Fibroblast of lung (primary cell): ENCODE measurements at places on chromosomes 4 and X. TPM values are rescaled to one million over a fixed set of nuclear protein-coding genes. Genes with fewer than 3 reads are reported as not detected.

- no peak for DNase-seq
Observed at GRCh38 chr4:151569650-151570049, 160.7 kb downstream of the FHIP1A start.

DNA sequence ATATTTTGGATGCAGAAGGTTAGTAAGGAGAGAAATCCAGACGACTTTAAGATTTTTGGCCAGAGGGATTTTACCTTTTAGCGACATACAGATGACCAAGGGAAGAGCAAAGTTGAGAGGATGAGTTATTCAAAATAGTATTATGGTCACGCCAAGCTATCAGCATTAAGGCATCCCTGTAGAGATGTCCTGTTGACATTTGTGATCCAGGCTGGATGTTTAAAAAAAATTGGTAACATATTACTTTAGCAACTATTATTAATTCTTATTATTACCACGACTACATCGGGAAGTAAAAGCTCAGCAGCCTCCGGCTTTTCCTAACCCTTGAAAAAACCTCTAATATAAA, 562 bp upstream of the OSTC start:
- DNase-seq: no peak

Gene SULT1E1
- not detected in 2 replicates for polyA plus RNA-seq

Gene NAA15
- polyA plus RNA-seq: 28.9 and 30.1 TPM in 2 replicates

Gene COMMD8
- polyA plus RNA-seq: 30.2 and 31.5 TPM in 2 replicates

DNA sequence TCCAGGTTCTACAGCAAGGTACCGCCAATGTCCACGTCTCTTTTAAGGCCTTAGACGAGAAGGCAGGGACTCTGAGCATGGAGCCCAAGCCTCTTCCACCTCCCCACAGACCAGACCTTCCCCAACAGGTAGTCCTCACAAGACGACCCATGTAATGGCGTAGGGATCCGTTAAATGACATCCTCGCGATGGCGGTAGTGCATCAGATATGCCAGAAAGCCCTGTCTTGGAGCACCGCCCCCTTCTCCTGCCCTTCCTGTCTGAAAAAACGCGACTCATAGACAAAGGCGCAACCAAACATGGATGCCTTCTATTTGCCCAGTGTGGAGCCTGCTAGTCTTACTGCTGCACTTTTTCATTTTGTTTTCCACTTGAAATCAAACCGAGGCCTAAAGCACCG, 185.4 kb downstream of the OR13H1 start:
- peak; percentile 74 for DNase-seq

GRCh38 chrX:52870046-52870445, 2.2 kb upstream of the XAGE3 start:
- DNase-seq: no peak

- peak; percentile 11 for DNase-seq
Observed at GRCh38 chrX:30935985-30936384, 46.9 kb upstream of the TAB3 start.

- DNase-seq: no peak
Observed at GRCh38 chrX:128975745-128976144, 547.5 kb downstream of the SMARCA1 start.

DNA sequence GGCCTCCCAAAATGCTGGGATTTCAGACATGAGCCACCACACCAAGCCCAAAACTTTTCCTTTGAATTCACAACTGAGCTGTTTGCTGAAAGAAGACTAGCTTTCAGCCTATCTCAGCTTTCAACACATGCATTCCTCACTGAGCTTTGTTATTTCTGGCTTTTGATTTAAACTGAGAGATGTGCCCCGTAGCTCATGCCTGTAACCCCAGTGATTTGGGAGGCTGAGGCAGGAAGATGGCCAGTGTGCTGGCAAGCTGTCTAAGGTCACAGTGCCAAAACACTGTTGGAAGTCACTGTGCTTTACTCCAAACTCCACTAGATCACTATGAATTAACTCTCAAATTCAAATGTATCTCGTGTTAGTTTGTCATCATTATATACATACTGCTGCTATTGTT, 779.5 kb downstream of the TRIML1 start:
- no peak for DNase-seq

DNA sequence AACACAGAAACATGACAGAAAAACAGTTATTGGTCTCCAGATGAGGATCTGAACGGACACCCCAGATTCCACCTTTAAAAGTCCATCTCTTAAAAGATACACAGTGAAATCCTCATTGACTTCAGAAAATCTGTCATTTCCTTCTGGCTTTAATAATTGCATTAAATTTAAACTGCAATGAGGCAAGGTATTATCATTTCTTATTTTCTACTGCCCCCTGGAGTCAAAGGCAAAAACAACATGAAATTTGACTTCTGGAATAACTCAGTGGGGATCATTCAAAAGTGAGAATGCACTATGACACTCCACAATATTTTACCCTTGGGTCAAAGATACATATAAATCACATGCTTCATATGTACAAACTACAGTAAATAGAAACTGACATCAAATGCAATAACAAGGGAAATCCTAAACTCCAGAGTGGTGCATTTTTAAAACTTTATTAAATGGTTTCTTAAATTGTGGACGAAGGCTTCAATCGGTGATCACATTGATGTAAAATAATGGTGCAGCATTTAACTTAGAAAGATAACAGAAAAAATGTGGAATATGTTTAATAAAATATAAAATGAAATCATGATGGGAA, 56.4 kb upstream of the SPANXN1 start:
- peak; percentile 0 for DNase-seq

DNA sequence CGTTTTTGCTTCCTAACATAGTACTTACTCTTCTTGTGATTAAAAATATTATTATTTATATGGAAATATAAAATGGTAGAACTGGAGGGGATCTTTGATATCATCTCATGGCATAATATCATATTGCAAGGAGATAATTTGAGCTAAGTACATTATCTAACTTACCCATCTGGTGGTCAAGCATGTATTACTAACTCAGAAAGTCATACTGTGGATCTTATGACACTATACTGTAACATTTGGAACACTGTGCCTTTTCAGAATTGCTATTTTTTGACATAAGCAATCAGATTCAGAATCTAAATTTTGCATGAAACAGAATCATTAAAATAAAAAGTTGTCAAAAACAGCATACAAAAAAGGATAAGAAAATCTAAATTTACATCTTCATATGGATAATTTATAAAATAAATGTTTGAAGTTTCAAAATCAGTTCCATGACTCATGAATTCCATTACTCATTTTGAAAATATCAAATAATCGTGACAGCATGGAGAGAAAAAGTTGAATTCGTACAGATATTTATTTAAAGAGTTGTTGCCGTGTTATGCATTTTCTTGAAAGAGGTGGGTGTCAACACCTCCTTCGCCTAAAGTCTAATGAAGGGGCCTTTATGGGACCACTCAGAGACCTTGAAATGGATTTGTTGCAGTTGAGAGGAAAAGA, 928.1 kb downstream of the PDHA2 start:
- peak; percentile 2 for DNase-seq

DNA sequence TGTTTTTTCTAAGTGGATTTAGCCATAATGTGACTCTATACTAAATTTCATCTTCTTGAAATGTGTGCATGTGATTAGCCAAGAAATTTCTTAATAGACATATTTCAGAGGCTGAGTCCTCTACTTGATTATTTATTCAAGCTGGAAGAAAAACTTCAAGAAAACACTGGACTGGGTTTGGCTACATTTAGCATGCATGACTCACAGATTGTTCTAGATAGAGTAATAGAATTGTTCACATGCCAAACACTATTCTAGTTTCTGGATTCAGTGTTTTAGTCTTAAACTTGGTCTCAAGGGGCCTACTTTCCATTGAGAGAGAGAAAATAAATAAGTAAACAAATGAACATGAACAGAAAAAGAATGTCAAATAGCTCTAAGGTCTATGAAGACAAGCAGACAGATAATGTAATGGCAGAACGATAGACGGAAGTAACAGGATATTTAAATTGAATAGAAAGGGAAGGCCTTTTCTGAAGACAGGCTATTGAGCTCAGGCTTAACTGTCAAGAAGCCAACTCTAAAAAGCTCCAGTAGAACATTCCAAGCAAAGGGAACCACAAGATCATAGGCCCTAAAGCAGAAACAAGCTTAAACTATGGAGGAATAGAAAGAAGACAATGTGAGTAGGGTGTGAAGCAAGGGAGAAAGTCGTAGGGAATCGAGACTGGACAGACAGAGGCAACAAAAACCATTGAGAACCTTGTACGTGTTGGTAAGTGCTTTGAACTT, 104.6 kb downstream of the TMEM144 start:
- peak; percentile 99 for DNase-seq

- no peak for DNase-seq
Observed at GRCh38 chr4:26634237-26634636, 50.4 kb downstream of the TBC1D19 start.

- no peak for DNase-seq
Observed at GRCh38 chr4:102503301-102503746, 2.2 kb downstream of the NFKB1 start.

Gene CYSLTR1
- 0.02 and 0.07 TPM in 2 replicates for polyA plus RNA-seq

- no peak for DNase-seq
Observed at GRCh38 chr4:150591406-150591805, 9.5 kb downstream of the MAB21L2 start.

Gene CXXC4
- polyA plus RNA-seq: 0.02 TPM in 2 replicates

DNA sequence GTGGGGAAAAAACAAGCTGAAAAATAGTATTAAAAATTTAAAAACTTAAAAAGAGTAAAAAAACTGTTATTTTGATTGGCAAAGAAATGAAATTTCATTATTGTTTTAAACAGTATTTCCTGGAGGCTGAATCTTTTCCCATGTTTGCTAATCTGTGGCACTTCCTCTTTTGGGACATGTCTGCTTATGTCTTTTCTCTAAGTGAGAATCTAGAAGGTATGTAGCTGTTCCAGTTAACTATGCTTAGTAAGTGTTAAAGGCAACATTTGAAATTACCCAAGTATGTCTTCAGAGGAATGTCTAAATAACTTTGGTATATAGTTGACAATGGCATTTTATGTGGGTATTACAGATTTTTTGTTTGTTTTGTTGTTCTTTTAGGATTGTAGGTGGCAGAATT, 81.6 kb upstream of the TBC1D9 start:
- DNase-seq: no peak

GRCh38 chr4:147108409-147108808, 162.7 kb upstream of the TTC29 start:
- peak; percentile 55 for DNase-seq

DNA sequence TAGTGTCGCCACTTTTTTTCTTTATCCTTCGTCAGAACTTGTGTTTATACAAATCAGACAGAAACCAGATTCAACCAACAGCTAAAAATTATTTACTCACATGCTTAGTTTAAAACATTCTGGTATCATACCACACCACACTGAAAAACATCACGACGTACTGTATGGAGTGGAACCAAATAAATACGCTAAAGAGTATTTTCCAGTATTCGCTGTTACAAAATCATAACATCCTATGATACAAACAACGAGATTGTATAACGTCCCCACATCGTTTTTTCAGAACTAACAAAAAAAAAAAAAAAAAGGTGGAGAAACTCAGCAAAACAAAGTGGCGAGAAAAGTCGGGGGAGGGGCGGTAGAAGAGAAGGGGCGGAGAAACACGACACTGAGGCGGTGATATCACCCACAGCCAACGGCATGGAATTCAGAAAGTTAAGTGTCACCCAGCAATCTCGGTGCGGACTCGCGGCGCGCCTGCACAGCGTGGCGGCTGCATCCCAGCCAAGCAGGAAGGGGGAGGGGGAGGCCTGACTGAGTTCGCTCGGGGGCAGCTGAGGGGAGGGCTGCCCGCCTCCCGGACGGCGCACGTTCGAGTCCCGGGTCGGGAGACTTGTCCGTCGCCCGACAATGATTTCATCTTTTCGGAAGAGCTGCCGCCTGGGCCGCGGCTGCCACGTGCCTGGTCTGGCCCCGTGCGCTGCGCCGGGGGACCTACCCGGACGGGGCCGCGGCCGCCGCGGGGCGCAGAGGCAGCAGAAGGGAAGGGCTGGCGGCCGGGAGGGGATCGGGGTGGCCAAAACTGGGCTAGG, 920 bp downstream of the SETD7 start:
- DNase-seq: peak; percentile 92

Gene CFAP47
- polyA plus RNA-seq: not detected in 2 replicates

DNA sequence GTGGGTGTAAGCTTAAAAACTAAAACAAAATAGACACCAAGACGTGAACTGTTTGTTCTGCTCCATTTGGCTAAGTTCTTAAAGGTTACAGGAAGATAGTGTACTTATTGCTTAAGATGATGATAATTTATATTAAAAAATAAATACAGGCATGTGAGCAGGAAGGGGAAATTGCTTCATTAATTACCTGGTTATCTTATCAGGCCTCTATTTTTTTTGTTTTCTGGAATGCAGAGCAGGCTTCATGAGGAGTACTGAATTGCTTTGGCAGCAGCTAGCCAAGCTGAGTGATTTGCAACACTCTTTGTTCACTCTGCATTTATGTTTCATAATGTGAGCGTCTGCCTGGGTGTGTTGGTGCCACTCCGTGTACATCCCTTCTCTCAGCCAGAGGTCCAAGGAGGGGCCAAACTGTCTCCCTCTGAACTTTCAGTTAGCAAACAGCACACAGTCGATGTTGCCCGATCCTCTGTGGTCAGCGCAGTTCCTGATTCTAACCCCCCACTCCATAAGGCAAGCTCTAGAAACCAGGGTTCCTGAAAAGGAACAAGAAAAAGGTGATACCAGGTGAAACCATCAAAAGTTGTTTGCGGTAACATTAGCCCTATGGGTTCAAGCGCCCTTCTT, 348.2 kb downstream of the SPRY1 start:
- peak; percentile 33 for DNase-seq

DNA sequence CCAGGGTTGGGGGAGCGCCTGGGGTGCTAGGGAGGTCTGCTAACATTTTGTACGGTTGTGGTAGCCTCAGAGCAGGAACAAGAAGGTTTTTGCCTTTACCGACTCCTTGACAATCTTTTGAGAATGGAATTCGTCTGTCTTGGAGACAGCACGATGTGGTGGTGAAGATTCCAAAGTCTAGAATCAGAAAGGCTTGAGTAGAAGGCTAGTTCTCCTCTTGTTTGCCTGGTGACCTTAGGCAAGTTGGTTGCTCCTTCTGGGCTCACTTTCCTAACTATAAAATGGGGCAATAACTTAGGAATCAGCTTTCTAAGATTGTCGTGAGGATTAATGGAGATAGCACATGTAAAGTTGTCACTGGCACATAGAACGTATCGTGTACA, 741 bp downstream of the FAM47E start:
- no peak for DNase-seq

Gene ZFX
- 31.2 and 37.7 TPM in 2 replicates for polyA plus RNA-seq

DNA sequence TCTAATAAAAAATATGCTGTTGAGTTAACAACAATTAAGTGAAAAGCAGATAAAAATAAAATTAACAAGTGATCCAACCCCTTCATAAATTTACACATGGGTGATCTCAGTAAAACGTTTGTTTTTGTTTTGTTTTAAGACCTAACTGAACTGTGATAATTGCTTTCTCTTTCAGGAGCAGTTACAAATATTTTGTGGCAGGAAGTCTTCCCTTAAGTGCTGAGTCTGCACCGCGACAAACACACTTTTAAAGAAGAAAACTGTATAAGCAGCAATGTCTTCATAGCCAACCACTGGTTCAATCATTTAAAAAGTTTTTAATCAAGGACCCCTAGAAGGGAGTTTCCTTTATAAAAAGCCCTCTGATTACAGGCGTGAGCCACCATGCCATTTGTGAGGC, 53.7 kb upstream of the NFKB1 start:
- DNase-seq: no peak

Gene ASB12
- polyA plus RNA-seq: not detected in 2 replicates

Gene ABCB7
- 17.0 and 20.8 TPM in 2 replicates for polyA plus RNA-seq
